Fibroblast of the conjunctiva (primary cell): ENCODE measurements at places on chromosomes 7 and 10.
A peak's percentile ranks its signal among the peaks of the same experiment; 100 is the strongest.

DNA sequence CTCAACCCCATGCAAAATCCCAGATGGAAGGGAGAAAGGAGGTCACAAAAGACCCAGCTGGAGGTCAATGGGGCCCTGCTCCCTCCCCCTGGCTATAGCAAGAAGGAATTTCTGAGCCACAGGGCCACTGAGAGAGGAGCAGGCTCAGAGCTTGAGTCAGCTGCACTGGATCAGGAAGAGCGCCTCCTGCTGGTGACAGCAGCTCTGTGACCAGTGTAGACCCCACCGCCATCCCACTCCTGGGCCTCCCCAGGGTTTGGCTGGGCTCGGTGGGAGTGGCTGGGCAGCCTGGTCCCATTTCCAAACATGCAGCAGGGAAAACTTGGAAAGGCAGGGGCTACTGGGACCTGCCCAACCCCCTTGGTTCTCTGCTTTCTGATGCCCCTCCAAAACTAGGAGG lies 31.5 kb upstream of the PRLHR start:
- no peak for DNase-seq

DNA sequence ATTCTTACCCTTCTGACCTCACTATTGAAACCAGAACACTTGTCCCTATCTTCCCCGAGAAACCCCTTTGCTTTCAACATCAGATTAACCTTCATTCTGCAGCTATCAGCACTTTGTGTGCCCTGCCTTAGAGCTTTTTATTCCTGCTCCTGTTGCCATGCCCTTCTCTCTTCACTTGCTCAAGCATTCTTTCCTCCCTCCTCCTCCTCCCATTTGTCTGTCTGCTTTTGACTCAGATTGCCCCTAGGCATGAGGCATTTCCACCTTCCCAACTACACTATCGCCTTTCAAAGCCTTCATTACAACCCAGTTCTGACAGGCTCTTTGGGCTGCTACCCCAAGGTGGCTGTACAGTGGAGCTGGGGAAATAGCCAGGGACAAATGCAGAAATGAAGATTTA lies 143.3 kb downstream of the SLC25A13 start:
- DNase-seq = no peak

DNA sequence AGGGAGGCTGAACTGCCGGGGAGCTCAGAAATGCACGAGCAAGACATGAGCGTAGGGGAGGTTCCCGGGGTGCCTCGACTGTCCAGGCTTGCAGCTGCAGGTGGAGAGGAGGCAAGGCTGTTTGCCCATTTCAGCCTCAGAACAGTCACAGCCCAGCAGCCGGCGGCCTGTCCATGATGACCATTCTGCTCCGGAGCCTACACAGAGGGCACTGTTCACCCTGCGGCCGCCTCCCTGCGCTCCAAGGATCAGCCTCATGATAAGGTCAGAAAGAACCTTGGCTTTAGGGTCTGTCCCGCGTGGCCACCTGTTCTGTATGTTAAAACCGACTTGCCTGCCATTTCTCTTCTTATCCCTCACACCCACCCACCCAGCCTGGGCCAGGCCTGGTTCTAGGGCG lies 21.9 kb upstream of the CFAP46 start:
- no peak for DNase-seq

- DNase-seq = peak; percentile 37
Measured at GRCh38 chr10:36534471-36535002, 590.9 kb upstream of the ANKRD30A start.

DNA sequence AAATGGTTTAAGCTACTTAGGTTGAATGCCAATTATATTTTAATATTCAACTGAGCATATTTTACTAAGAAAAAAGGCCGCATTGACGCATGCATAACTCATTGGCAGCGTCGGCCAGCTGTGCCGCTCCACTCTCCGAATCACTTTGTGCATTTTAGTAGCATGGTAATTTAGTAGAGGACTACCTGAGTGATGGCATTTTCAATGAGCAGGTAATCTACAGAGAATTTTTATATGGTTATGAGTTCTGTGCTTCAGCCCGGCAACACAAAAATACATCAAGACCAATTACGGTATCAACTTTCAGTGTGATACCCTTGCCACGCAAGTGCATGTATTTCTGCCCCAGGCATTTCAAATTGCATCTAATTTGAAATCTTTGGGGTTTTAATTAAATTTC lies 247.2 kb downstream of the EBF3 start:
- DNase-seq = no peak

- no peak for DNase-seq
Measured at GRCh38 chr7:116949941-116950801, 3.1 kb upstream of the ST7 start.

DNA sequence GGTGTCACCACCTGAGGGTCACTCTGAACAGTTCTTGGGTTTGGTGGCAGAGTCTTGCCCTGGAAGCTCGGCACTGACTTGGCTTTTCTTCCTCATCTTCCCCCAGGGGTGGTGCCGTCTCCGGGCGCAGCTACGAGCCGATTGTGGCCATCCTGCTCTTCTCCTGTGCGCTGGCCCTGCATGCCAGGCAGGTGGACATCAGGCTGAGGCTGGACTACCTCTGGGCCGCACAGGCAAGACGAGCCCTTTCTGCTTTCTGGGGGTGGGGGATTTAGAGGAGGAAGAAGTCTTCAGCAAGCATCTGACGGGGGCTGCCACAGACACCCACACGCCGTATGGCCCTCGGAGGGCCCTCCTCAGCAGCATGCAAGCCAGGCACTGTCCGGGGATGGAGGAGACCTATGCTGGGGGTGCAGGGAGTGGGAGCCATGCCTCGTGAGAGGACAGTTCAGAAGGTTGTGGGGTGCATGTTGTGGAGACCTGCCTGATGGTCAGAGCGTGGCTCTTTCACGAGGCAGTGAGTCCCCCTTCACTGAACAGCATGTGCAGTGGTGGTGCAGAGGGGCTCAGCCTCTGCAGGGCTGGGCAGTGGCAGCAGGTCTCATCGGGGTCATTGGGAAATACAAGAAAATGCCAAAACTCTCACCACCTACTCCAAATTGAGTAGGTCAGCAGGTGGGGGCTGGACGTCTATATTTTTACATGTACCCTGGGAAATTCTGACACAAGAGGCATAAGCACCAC lies 112.4 kb downstream of the ADCY1 start:
- DNase-seq = no peak

GRCh38 chr7:137206770-137207169 lies 136.8 kb downstream of the PTN start:
- no peak for DNase-seq

GRCh38 chr7:157273208-157274093 lies 63.4 kb upstream of the DNAJB6 start:
- peak; percentile 59 for DNase-seq
